ENCODE measurements at places on chromosomes 16 and 17.
A peak's percentile ranks its signal among the peaks of the same experiment; 100 is the strongest.

- DNase-seq, result peak; percentile 84
Measured at GRCh38 chr17:77235370-77235941, 94.7 kb downstream of the SEC14L1 start.

- DNase-seq, result no peak
Measured at GRCh38 chr17:63826468-63827001, 696 bp upstream of the PSMC5 start.

GRCh38 chr17:7179317-7180254 is at the start of gene ASGR1:
TSS of gene ASGR1 (minus strand) at chr17:7179370. CDS start at chr17:7178563, 807 bp downstream.
- DNase-seq, result no peak

DNA sequence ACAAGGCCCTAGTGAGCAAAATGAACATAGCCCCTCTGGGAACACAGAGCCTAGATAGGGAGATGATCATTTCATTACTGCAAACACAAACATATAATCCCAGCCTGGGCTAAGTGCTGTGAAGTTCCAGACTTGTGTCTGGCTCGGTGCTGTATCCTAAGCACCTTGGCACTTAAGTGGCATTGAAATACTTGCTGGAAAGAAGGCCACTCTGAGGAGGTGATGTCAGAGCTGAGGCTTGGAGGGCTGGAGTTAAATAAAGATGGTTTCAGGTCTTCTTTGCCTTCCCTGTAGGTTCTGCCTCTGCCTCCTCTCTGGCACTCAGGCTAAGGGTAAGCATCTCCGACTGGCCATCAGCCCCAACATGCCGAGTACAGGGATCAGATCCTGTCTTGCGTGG is 2.4 kb upstream of the CACNA1G start:
- DNase-seq, result no peak

DNA sequence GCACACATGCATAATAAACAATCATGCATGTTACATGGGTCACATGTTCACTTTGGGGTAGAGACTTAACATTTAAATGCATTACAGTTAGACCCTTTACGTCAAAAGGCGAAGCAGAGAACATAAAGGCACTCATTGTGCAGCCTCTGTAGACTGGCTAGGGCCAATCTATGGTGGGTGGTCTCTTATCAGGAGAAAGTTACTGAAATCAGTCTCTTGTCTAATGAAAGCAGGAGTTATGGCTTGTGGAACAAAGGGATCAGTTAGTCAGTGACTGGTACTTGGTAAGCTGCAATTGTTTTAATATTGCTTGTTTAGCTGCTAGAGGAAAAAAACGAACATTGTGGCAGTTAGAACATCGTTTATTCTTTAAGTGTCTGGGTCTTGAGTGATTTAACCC is 1.4 kb upstream of the CNEP1R1 start:
- DNase-seq, result no peak

GRCh38 chr17:44745301-44745700 is 13.5 kb upstream of the ADAM11 start:
- no peak for DNase-seq

GRCh38 chr16:85524630-85525419 is 88.3 kb upstream of the GSE1 start:
- DNase-seq, result no peak

DNA sequence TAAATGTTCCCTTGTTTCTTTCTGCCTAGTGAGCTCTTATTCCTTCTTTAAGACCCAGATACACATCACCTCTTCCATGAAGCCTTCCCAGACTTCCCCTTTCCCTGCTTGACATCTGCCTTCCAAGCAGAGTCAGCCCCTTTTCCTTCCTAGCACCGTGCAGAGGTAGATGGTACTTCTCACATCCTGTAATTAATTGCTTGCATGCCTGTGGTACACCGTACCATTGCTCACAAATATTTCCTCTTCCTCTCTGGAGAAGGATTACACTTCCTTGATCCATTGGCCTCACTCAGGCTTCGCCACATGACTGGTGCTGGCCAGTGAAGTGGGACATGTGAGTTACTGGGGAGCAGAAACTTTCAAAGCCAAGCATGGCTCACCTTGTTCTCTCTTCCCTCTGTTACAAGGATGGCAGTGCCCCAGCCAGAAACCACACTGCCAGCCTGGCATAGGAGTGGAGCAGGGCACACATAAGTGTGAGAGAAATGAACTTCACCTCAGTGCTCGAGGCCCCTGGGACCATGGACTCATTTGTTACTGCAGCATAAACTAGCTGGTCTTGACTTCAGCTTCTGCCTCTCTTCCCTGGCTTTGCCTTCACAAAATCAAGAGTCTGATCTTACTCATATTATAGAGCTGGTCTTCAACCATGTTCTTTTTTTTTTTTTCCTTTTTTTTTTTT is 44.0 kb downstream of the SOST start:
- DNase-seq, result no peak

- no peak for DNase-seq
Measured at GRCh38 chr17:55454906-55455474, 33.4 kb upstream of the MMD start.

- no peak for DNase-seq
Measured at GRCh38 chr17:31509095-31509804, 117.8 kb downstream of the RAB11FIP4 start.

GRCh38 chr17:45368651-45369050 is 51.8 kb upstream of the MAP3K14 start:
- DNase-seq, result no peak

DNA sequence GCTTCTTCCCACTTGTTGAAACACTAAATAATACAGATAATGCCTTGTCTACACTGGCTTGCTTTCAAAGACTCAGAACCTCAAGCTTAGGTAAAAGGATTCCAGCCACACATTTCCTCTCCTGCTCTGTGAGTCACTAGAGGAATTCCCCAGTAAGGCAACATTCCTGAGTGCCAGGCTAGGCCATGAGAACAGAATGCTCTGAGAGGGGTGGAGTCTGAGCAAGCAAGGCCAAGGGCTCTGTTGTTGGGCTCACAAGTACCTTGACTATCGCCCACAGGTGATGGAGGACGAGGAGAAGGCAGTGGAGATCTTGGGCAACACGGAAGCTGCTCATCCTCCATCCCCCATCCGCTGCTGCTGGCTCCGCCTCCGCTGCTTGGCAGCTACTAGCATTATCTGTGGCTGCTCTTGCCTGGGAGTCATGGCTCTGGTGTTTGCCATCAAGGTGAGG is 6.7 kb upstream of the PHKG2 start:
- no peak for DNase-seq

- no peak for DNase-seq
Measured at GRCh38 chr17:31313982-31314781, at the start of gene EVI2B. TSS of gene EVI2B (minus strand) at chr17:31314054. CDS start at chr17:31305609, 8,445 bp downstream.

- peak; percentile 61 for DNase-seq
Measured at GRCh38 chr16:84970447-84971127, 40.7 kb downstream of the ZDHHC7 start.

DNA sequence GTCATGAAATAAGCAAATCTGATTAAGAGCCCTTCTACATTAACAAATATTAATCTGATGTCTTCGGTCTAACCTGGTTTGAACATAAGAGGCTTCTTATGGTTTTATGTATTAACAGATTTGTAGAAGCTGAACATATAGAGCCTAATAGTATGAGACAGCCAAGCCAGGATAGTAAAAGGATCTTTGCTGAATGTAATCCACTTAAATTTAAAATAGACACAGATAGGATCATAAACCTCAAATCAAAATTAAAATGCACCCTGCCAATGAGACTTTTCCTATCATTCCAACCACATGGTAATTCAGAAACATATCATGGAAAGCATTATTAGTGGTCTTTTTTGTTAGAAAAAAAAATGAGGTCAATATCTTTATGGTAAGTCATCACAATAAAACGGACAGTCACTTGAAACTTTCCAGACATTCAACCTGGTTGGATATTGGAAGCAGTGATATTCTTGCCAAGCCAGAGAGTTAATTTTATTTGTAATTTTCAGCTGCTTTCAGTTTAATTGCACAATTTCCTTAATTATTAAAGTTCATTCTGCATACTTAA is 606.9 kb upstream of the SALL1 start:
- DNase-seq, result no peak

DNA sequence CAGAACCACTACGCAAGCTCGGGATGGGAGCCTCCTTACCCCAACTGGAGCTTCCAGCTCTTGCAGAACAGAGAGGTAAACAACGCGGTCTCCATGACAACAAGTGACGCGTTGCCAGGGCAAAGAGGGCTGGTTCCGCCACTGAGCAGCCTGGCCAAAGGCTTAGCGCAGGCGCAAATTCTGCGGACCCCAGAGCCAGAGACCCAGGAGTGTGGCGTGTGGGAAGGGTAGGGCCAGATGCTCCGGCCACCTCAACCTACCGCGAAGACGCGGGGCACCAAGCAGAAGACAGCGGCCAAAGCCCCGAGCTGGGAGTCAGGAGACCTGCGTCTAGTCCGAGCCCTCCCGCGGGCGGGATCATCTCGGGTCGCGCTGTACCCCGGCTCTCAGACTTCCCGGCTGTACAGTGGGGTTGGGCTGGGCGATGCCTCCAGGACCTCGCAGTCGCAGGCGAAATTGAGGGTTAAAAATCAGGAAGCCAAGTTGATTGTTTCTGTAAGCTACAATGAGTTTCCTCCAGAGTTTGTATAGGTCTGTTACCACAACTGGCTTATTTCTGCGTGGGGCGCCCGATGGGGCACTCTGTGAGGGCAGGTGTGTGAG is at the start of gene TEKT1:
Gene TEKT1, minus strand, starts transcription at position 69 of the 603 bp plus-strand sequence. CDS start 1,353 bp downstream, outside the sequence.
- DNase-seq, result peak; percentile 90

DNA sequence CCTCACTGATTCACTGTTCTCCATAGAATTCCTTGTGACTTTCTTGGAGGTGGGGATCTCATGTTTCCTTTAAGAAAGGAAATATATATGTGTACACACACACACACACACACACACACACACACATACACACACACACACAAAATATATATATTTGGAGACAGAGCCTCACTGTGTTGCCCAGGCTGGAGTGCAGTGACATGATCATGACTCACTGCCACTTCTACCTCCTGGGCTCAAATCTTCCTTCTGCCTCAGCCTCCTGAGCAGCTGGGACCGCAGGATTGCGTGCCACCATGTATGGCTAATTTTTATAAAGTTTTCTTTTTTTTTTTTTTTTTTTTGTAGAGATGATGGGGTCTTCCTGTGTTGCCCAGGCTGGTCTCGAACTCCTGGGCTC is 45.9 kb downstream of the CDH13 start:
- DNase-seq, result no peak

DNA sequence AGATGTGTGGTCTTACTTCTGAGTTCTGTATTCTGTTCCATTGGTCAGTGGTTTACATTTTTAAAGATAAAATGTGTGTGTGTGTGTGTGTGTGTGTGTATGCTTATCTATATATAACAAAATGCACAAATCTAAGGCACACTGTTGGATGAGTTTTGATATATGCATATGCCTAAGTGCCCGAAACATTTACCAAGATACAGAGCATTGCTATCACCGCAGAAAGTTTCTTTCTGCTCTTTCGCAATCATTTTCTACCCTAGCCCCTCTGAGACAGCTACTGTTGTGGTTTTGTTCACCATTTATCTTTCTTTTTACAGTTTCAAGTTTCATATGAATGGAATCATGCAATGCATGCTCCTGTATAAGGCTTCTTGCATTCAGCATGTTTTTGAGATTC is 97.0 kb downstream of the MRTFB start:
- DNase-seq, result no peak

DNA sequence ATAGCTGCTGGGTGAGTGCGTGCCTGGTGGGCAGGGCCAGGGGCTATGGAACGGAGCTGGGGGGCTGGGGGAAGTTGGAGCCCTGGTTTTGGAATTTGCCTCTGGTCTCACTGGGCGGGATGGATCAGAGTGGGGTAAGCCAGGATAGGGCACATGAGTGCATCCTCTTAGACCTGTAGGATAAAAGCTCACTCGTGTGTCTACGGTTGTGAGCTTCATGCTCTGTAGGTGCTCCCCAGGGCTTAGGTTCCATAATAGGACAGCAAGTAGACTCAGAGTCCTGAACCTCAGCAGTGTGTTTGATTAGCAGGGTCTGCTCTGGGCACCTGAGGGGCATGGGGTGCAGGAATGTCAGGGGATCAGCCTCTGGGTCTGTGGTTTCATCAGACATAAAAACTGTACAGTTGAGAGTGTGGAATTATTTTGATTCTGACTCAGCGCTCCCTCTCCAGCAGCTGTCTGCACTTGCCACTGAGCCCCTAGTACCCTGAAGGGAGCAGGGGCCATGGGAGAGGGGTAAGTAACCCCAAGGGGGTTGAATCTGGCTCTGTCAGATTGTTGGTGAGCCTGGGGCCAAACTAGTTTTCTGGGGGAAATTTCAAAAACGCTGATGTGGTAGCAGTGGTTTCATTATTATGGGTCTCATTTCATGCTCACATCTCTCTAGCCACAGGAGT is 84.2 kb upstream of the LGALS9 start:
- DNase-seq, result no peak

All from hematopoietic multipotent progenitor cell (in vitro differentiated cells).